Stimulated activated CD4-positive, alpha-beta T cell treated with anti-CD3 and anti-CD28 coated beads, Interleukin-1b, Interleukin-23, amount 100 ng/mL, for 24 hours (primary cell): ENCODE measurements at places on chromosomes 7 and 10.

DNA sequence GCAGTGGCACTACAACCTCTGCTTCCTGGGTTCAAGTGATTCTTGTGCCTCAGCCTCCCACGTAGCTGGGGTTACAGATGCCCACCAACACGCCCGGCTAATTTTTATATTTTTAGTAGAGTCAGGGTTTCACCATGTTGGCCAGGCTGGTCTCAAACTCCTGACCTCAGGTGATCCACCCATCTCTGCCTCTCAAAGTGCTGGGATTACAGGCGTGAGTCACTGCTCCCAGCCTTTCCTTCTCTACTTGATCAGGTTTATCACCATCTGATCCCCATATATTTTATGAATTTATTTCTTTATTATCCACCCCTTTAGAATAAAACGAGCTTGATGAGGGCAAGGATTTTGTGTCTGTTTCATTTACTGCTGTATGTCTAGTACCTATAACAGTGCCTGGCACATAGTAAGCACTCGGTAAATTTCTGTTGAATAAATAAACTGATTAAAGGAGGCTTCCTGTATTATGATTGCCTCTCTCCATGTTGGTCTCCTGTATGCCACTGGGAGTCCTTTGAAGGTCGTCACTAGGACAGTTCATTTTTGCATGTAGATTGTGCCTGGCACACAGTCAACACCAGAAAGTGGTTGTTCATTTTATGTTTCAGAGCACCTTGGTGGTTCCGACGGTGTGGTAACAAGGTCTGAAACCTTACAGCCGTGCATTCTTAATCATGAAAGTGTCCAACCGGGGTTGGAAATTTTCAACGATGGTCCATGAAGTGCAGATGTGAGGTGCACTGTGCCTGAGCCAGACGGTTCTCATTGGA is 9.6 kb upstream of the EIF3A start:
- peak; percentile 16 for DNase-seq

DNA sequence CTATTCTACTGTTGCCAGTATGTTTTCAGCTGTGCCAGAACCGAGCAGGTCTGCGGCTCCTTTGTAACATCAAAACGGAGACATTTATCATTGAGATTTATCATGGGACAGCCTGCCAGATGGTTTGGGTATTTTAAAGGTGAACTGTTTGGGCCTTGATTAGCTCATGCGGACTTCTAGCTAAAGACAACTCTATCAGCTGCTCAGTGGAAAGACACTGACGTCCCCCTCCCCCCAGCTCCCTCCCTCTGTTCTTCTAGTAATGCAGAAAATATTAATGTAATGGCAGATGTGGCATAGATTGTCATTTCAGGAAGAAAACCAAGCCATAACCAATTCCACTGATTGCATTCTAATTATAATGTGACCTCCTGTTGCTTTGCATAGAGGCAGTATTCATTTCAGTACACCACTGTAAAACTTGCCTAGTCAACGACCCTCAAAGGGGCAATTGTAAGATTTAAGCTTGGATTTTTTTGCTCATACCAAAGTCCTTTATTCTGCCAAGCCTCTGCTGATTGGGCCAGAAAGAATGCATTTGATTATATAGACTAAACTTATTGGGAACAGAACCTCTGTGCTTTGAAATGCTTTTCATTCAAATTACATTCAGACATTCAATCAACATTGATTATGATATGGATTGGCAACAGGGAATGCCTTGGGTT is 966.8 kb downstream of the LRMDA start:
- DNase-seq, result no peak

GRCh38 chr10:6228010-6228511 is 25.3 kb downstream of the PFKFB3 start:
- DNase-seq, result no peak

DNA sequence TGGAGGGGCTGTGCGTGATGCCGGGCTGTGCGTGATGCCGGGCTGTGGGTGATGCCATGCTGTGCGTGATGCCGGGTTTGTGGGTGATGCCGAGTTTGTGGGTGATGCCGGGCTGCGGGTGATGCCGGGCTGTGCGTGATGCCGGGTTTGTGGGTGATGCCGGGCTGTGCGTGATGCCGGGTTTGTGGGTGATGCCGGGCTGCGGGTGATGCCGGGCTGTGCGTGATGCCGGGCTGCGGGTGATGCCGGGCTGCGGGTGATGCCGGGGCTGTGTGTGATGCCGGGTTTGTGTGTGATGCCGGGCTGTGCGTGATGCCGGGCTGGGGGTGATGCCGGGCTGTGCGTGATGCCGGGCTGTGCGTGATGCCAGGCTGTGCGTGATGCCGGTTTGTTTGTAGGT is 128.9 kb downstream of the FAM53B start:
- no peak for DNase-seq

DNA sequence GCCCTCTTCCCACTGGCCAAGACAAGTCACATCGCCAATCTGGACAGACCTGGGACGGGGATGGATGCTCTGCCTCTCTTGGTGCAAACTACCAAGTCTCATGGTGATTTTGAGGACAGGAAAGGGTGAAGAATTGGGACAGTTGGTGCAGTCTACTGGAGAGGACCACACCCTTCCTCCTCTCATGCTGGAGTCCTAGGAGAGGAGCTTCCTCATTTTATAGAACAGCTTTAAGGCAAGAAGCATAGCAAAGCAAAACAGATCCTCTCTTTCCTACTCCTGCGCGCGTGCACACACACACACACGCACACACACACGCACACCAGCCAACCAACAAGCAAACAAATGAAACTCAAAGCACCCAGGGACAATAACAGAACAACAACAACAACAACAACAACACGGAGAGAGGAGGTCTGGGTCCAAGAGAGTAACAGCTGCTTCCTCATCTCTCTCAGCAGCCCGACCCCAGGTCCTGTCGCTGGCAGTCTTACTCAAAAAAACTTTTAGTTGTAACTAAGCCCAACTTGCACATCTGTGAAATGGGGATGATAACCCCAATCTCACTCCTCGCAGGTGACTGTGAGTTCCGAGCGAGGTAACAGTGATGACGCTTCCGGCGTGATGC is 83.4 kb downstream of the TMEM178B start:
- DNase-seq, result no peak

DNA sequence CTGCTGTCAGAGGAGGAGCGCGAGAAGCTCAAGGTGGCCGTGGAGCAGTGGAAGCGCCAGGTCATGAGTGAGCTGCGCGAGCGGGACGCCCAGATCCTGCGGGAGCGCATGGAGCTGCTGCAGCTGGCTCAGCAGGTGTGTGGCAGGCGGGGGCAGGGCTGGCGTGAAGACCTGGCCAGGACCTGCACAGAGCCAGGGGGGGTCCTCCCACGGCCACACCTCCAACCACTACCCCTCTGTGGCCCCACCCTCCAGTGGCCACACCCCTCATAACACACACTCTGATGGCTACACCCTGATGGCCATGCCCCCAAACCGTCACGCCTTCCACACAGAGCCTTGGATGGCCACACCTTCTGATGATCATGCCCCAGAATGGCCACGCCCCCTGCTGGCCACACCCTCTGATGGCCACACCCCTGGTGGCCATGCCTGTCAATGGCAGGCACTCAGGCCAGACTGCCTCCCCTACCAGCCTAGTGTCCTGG is 23.4 kb upstream of the DPYSL4 start:
- no peak for DNase-seq

GRCh38 chr10:90847436-90847835 is 10.4 kb downstream of the HTR7 start:
- DNase-seq, result no peak

- DNase-seq, result no peak
Observed at GRCh38 chr10:78560341-78560688, 508.5 kb upstream of the ZMIZ1 start.

GRCh38 chr10:106935978-106936451 is 228.5 kb downstream of the SORCS1 start:
- no peak for DNase-seq

- no peak for DNase-seq
Observed at GRCh38 chr7:55073051-55073511, 54.3 kb downstream of the EGFR start.

GRCh38 chr7:741850-742249 is 14.8 kb upstream of the PRKAR1B start:
- DNase-seq, result no peak

- DNase-seq, result no peak
Observed at GRCh38 chr10:104123397-104123796, 1.4 kb downstream of the SFR1 start.

DNA sequence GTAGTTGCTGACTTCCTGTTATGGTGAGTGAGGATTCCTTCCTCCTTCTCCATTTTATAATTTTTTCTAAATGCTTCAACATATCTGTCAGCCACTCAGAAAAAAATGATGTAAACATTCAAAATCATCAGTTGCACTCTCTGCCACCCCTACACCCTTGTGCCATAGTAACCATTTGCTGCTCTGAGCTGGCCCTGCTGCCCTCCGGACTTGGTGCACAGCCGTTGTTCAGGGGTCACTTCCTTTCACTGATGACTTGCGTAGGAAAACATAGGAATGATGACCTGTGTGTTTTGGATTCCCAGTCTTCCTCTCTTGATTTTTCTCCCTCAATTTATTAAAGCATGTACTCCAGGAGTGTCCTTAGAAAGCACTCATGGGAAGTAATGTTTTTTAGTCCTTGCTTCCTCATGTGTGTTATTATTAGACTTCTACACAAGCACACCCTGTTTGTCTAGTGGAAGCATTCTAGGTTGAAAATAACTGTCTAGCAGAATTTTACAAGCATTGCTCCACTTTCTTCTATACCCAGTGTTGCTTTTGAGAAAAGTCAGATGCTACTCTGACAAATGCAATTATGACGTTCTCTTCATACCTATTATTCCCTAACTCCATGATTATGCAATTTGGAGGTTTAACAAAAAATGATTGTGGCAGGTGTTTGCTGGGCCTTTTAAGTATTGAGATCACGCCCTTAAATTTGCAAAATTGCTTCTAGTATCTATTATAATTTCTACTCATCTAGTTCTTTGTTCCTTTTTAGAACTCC is 62.6 kb upstream of the MTPN start:
- no peak for DNase-seq

- no peak for DNase-seq
Observed at GRCh38 chr7:121032645-121033460, 44.3 kb downstream of the CPED1 start.

DNA sequence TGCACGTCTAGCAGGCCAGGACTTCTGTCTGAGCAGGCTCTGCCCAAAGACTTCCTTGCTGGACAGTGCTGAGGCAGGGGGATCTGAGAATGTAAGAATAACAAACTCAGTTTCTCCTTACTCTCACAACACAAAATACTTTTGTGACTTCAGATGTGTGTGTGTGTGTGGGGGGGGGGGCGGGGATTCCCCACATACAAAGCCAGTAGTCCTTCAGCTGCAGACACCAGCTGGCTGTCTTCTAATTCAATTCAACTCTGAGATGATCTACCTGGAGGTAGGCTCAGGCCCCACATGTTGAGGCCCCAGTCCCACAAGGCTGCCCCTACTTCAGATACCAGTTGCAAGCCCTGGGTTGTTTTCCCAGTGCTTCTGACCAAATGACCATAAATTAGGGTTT is 4.7 kb upstream of the CXCL12 start:
- no peak for DNase-seq
